Hepatic stellate cell (primary cell): ENCODE measurements at places on chromosomes 3 and 15.

DNA sequence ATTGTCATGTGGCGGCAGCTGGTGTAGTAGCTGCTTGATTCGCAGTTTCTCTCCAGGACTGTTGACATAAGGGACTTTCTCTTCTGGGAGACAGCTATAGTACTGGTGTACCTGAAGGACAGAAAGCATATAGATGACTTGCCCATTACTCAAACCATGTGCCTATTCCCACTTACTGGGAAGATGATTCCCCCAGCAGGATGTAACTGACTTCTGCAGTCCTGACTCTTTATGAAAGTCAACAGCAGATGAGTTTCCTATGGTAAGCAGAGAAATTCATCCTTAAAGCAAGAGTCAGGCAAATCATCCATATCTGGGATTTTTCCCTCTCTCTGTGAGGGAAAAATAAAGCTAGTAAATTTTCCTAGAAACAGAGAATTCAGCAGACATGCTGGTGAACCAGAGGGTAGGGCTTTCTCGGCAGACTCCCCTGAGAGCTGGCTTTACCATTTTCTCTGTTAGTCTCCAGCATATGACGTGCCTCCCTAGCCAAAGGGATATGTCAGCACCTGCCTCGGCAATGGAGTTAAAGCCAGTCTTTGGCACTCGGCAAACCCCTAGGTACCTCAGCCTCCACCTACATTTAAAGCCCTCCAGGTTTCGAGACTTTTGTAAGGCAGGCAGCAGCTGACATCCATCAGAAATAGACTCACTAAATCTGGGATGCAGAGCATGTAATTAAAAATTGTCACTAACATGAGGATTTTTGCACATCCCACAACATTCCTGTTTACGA is 62.1 kb downstream of the PRICKLE2 start:
- DNase-seq = no peak

GRCh38 chr15:98953000-98953787 is 54.4 kb downstream of the PGPEP1L start:
- no peak for DNase-seq

DNA sequence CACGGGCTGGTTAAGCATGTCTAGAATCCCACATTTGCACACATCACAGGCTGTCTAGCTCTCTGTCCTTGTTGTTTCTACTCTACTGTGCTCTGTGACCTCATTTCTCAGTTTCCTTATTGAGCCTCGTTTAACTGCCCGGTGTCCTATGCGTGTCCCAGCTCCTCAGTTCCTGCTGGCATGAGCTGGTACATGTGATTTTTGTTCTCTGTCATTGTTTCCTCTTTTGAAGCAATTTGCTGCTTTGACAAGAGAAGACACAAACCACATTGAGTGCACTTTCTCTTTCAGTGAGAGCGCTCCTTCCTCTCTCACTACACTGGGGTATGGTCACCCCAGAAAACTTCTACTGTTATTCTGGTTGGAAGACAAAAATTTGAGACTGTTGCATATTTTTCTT is 563.5 kb downstream of the PDCD6IP start:
- DNase-seq = no peak

DNA sequence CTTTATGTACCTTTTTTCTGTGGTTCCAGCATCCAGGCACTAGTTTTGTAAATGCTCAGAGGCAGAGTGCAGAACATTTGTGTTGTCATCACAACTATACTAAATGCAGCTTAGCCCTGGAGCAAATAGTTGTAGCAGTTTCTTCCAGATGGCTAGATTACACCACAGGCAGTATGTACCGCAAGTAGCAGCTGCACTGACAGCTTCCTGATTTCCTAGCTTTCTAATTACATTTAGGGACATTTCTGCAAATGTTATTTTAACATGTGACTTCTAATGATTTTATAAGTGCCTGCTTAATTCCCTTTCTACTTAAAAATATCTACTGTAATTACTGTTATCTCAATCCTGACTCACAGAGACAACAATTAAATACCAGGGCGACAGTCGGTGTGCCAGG is 106.5 kb downstream of the NR2E3 start:
- no peak for DNase-seq

- DNase-seq = no peak
Measured at GRCh38 chr15:31483053-31483985, 156.7 kb downstream of the KLF13 start.

GRCh38 chr15:56931639-56932508 is 13.4 kb downstream of the TCF12 start:
- no peak for DNase-seq

- DNase-seq = peak; percentile 22
Measured at GRCh38 chr3:30768703-30769550, 125.5 kb downstream of the GADL1 start.

DNA sequence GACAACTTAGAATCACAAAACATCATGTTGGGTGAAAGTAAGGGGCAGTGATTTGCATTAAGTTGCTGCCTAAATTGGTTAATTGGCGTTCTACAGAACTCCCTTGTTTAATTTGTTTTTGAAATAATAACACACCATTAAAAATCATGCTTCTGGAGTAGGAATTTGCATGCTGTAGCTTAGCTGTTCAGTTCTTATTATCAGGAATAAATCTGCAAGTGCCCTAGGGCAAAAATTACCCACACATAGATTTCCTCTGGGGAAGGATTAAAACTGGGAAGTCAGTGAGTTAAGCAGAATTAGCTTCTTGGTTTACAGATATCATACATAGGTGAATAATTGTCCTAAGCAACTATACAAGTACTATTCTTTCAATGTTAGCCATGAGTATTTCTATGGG is 381.6 kb upstream of the NAALADL2 start:
- no peak for DNase-seq

- no peak for DNase-seq
Measured at GRCh38 chr3:133230195-133230594, 169.7 kb upstream of the BFSP2 start.

GRCh38 chr3:194573680-194574437 is 59.4 kb downstream of the TMEM44 start:
- peak; percentile 40 for DNase-seq
